CD4-positive, alpha-beta T cell treated with Interleukin-4 for 1 hour (primary cell): ENCODE measurements at places on chromosomes 1 and 21.
A peak's percentile ranks its signal among the peaks of the same experiment; 100 is the strongest.

DNA sequence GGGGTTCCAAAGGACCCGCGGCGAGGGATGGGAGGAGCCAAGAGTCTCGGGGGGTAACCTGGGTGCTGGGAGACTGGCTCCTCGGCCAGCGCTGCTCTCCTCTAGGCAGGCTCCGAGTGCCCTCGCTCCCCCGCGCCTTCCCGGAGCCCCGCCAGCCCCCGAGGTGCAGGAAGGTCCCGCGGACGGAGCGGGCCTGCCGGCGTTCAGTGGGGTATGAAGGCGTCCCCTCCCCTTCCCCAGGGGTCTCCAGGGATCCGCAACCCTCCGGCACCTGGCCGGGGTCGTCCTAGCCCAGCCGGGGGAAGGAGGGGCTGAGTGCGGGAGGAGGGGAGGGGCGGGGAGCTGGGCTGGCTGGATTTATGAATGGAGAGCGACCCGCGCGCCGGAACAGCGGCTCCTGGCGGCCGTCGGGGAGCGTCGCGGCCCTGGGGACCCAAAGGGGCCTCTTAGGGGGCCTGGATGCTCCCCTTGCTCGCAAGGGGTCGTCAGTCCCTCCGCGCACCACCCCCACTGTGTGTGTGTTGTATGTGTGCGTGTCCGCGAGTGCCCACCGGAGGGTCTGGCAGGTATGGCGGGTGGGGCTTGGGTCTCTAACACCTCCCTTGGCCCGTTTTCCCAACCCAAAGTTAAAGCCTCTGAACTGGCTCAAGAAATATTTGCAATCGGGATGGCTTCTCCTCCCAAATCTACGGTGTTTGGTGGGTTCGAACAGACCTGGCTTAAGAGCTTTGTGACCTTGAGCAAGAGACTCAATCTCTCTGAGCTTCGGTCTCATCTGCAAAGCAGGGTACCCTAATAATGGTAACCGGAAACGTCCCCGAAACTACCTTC, 642 bp downstream of the HCRTR1 start:
- peak; percentile 35 for DNase-seq

GRCh38 chr1:33736496-33736895, 127.4 kb upstream of the HMGB4 start:
- DNase-seq: no peak

DNA sequence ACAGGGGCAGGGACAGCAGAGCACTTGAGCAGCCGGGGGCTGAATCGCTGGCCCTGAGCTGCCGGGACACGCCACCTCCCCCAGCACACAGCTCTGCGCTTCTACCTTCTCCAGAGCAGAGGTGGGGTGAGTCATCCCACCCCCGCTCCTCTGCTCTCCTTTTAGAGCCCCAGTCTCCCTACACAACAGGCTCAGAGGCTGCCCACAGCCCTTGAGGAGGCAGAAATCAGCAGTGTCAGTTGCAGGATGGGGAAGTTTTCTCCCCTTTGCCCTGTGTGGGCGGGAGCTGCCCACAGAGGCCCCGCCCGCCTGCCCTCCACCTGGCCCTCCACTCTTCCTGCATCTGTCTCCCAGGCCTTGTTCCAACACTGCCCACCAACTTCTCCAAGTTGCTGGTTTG, 94.6 kb downstream of the STUM start:
- DNase-seq: peak; percentile 53

GRCh38 chr1:74731399-74732052, 1.3 kb downstream of the CRYZ start:
- DNase-seq: no peak

DNA sequence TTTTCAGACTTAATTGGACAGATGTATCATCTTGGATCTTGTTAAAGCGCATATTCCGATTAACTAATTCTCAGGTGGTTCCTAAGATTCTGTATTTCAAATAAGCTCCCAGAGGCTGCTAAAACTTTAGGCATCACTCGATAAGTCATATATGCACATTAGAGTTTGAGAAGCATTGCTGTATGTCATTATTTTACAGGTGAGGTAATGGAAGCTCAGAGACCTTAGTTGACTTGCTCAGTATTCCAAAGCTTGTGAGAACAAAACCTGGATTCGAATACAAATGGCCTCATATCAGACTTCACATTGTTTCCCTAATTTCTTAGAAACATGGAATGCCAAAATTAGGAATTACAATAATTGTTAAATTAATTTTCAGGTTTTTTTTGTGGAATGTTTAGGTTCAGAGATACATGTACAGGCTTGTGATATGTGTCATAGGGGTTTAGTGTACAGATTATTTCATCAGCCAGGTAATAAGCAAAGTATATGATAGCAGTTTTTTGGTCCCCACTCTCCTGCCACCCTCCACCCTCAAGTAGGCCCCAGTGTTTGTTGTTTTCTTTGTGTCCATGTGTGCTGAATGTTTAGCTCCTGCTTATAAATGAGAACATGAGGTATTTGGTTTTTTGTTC, 96.8 kb downstream of the XPR1 start:
- no peak for DNase-seq

GRCh38 chr1:66278260-66279021, 255.5 kb upstream of the SGIP1 start:
- DNase-seq: no peak

- DNase-seq: no peak
Measured at GRCh38 chr1:232915212-232915611, 35.2 kb upstream of the NTPCR start.

GRCh38 chr1:212212343-212212742, 72.9 kb upstream of the PPP2R5A start:
- DNase-seq: no peak

DNA sequence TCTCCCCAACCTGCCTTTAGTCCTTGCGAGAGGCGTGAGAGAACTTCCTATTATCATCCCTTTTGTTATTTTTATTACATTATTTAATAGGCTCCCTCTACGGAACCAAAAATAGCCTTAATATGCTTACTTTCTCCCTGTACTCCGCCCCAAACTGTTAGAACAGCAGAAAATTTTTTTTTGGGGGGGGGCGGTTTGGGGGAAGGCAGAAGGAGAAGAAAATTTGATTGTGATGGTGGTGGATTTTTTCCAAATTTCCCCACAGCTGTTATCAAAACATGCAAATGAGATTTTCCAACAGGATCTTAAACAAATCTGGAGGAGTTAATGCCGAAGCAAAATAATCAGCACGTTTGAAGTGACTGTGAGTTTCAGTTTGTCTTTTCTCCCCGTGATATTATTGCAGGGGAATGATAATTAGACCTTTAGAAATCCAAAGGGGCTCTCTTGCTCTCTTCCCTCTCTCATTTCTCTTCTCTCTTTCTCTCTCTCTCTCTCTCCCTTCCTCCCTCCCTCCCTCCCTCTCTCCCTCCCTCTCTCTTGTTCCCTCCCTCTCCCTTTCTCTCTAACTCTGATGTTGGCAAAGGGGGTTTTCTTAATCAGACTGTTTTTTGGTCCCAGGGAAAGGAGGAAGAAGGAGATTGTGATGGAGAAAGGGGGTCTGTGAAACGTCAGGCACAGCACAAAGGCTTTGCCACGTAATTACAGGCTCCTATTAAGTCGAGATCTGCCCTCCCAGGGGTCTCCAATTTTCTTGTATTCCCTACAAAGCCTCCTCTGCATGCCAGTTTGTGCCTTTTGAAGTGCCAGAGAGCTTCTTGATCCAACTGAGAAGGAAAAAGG, 1.1 kb upstream of the PRRX1 start:
- no peak for DNase-seq

GRCh38 chr1:202944438-202944921, 13.6 kb downstream of the ADIPOR1 start:
- no peak for DNase-seq

DNA sequence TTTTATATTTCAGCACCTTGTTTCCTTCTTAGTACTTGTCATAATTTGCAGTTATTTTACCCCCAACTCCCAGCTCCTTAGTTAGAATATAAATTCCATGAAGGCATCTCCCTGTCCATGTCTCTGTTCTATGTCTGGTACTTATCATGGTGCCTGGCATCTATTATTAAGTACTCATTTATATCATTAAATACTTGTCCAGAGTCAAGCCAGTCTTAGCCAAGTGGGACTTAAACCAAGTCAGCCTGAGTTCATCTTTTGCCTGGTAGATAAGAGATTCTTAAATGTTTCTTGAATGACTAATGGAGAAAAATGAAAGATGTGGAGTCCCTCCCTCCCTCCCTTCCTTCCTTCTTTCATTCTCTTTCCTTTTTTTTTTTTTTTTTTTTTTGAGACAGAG, 9.4 kb downstream of the SLC25A44 start:
- no peak for DNase-seq

- DNase-seq: no peak
Measured at GRCh38 chr21:17495680-17496079, 17.2 kb upstream of the CXADR start.

DNA sequence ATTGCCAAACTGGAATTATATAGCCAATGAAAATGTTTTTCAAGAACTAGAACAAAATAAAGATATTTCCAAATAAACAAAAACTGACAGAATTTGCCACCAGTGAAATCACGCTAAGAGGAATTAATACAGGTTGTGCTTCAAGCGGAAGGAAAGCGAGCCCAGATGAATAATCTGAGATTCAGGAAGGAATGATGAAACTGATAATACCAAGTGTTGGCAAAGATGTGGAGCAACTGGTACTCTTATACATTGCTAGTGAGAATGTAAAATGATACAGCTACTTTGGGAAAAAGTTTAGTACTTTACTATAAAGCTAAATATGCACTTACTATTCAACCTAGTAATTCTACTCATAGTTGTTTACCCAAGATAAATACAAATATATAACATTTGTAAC, 30.8 kb upstream of the GUCA2B start:
- no peak for DNase-seq

- DNase-seq: no peak
Measured at GRCh38 chr1:209689477-209689876, 14.3 kb downstream of the G0S2 start.

DNA sequence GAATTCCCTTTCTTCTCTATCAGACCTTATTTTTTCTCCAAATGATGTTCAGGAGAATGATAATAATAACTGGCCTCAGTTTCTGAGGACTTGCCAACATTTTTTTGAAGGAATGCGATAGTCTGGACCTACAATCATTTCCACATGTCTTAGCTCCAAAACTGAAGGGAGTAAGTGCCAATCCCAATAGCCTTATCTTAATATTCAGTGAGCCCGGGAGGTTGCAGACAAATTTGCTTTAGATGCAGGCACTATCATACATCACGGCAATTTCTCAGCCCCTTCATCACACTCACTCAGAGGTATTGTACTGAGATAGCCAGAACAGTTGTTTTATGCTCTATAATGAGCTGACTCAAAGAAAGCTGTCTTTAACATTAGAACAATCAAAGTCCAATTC, 796.9 kb downstream of the ADGRL2 start:
- no peak for DNase-seq

- no peak for DNase-seq
Measured at GRCh38 chr21:27024301-27024700, 57.4 kb upstream of the ADAMTS5 start.
